ENCODE measurements at places on chromosomes 3 and 15. TPM values are rescaled to one million over a fixed set of nuclear protein-coding genes. Genes with fewer than 3 reads are reported as not detected.

Gene ZIC1
- not detected for total RNA-seq

DNA sequence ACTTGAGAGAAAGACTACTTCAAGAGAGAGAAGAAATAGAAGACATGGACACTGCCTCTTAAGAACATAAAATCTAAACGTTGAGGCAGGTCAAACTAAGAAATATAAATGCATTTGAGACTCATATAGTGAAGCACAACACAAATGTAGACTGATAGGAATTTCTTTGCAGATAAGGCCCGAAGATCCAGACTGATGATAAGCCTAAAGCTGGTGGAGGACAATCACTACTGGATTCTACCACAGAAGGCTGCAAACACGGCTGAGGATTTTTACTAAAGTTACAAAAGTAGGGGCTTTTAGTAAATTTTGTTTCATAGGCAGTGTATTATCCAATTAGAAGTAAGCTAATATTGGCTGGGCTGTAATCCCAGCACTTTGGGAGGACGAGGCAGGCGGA lies 278.3 kb downstream of the RAP2B start:
- H3K27me3 ChIP-seq = no peaks in the 10 kb centered on the region
- no peak overlapping the region for H3K4me3 ChIP-seq
- no peak for DNase-seq
- H3K36me3 ChIP-seq = no peaks in the 10 kb centered on the region
- H3K27ac ChIP-seq = no peak overlapping the region

Gene SNX22
- 43.0 TPM for total RNA-seq

GRCh38 chr15:99435877-99436541 lies 129.8 kb upstream of the MEF2A start:
- H3K4me3 ChIP-seq = no peak overlapping the region
- H3K27me3 ChIP-seq = no peaks in the 10 kb centered on the region
- H3K27ac ChIP-seq = no peak overlapping the region
- no peak for DNase-seq
- no peaks in the 10 kb centered on the region for H3K36me3 ChIP-seq

GRCh38 chr3:177561769-177562392 lies 364.6 kb upstream of the TBL1XR1 start:
- no peak overlapping the region for H3K4me3 ChIP-seq
- H3K36me3 ChIP-seq = no peaks in the 10 kb centered on the region
- H3K27me3 ChIP-seq = no peaks in the 10 kb centered on the region
- no peak for DNase-seq

GRCh38 chr3:58164199-58164879 lies 46.4 kb downstream of the DNASE1L3 start:
- no peak for DNase-seq
- H3K36me3 ChIP-seq = peaks cover 22% of the 10 kb centered on the region
- H3K27me3 ChIP-seq = no peaks in the 10 kb centered on the region
- H3K4me3 ChIP-seq = no peak overlapping the region

DNA sequence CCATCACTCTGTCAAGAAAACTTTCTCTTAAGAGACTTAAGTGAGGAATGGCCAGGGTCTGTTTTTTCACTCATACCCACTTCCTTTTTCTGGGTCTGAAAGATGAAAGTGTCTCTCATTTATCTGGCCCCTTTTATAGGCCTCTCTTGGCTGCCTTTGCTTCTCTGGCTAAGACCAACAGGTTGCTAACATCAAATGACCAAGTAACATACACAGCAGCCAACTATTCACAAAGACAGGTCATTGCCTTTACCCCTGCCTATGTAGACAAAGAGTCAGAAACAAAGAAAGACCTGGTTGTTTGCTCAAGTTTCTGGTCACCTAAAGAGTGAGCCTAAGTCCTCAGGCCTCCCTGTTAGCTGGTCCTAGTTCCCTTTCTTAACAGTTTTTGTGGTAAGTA lies 24.0 kb upstream of the CSTA start:
- H3K27ac ChIP-seq = no peak overlapping the region
- DNase-seq = no peak
- peaks cover 5% of the 10 kb centered on the region for H3K4me1 ChIP-seq
- H3K27me3 ChIP-seq = no peaks in the 10 kb centered on the region
- H3K4me3 ChIP-seq = no peak overlapping the region

Gene CCR3
- not detected for total RNA-seq

DNA sequence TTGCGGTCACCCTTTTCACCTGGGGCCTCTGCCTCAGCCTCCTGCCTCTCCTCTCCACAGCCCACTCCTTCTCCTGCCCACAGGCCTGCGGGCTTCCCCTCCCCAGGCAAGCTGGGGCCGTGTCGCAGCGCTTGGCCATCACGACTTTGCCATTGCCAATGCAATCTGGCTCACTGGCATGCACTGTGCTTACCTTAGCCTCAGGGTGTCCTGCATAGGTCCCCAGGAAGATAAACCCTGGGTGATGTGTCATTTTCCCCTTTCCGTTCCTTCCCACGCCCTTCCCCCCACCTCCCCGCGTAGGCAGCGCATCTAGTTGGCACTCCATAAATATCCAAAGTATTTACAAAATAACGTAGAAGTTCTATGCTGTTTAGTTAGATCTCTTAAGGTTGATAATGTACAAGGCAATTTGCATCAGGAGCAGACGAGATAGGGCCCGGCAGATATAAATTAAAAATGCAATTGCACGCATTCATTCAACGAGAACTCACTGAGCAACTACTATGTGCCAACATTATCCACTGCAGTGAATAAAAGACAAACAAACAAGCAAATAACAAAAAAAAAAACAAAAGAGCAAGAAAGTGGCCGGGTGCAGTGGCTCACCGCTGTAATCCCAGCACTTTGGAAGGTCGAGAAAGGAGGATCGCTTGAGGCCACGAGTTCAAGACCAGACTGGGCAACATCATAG lies 973 bp upstream of the COPG1 start:
- peak overlapping the region; percentile 98 for H3K4me3 ChIP-seq
- H3K4me1 ChIP-seq = peaks cover 16% of the 10 kb centered on the region
- H3K27me3 ChIP-seq = no peaks in the 10 kb centered on the region
- H3K36me3 ChIP-seq = no peaks in the 10 kb centered on the region
- peak overlapping the region; percentile 79 for H3K27ac ChIP-seq
- no peak for DNase-seq

DNA sequence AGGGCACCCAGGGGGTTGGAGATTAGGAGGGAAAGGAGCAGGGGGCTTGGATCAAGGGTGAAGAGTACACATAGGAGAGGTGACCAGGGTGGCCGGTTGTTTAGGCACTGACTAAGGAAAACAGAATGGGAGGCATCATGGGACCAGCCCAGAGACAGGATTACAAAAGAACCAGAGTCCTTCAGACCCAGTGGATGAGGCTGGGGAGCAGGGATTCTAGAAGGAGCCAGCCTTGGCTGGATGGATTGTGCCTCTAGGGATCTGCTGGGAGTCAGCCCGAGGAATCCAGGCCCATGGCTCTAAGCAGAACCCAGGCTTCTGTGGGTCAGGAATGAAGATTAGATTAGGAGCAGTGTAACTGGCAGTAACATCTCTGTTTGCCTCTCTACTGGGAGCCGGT lies 98.6 kb downstream of the ARNT2 start:
- DNase-seq = no peak
- H3K27me3 ChIP-seq = no peaks in the 10 kb centered on the region
- H3K36me3 ChIP-seq = no peaks in the 10 kb centered on the region
- no peaks in the 10 kb centered on the region for H3K4me1 ChIP-seq
- no peak overlapping the region for H3K27ac ChIP-seq
- no peak overlapping the region for H3K4me3 ChIP-seq

DNA sequence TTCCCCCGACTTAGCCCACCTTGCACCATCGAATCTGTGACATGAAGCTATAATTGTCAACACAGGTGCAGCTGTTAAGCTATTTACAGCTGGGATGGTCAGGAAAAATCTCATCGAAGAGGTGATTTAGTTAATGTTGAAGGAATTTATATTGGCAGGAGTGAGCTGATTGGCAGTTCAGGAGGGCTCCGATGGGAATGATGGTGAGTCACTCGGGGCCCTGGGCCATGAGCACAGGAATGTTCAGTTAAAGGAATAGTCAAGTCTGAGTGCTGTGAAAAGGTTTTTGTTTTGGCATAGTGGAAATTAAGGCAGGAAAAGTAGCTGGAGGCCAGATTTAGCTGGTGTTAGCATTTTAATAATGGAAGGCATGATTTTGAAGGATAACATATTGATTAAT lies 95.7 kb downstream of the OXSM start:
- H3K4me1 ChIP-seq = no peaks in the 10 kb centered on the region
- no peaks in the 10 kb centered on the region for H3K27me3 ChIP-seq
- no peak for DNase-seq
- H3K4me3 ChIP-seq = no peak overlapping the region
- no peaks in the 10 kb centered on the region for H3K36me3 ChIP-seq

- H3K4me1 ChIP-seq = no peaks in the 10 kb centered on the region
- H3K36me3 ChIP-seq = no peaks in the 10 kb centered on the region
- no peak overlapping the region for H3K27ac ChIP-seq
- DNase-seq = no peak
- no peak overlapping the region for H3K4me3 ChIP-seq
Measured at GRCh38 chr3:14863333-14864100, 44.8 kb downstream of the FGD5 start.

- H3K36me3 ChIP-seq = no peaks in the 10 kb centered on the region
- H3K27me3 ChIP-seq = peaks cover 3% of the 10 kb centered on the region
- H3K4me1 ChIP-seq = no peaks in the 10 kb centered on the region
- no peak overlapping the region for H3K27ac ChIP-seq
- DNase-seq = no peak
Measured at GRCh38 chr15:82570721-82571508, 30.7 kb upstream of the RPS17 start.

Gene HDC
- total RNA-seq = not detected

Gene RBPMS2
- total RNA-seq = 0.32 TPM

DNA sequence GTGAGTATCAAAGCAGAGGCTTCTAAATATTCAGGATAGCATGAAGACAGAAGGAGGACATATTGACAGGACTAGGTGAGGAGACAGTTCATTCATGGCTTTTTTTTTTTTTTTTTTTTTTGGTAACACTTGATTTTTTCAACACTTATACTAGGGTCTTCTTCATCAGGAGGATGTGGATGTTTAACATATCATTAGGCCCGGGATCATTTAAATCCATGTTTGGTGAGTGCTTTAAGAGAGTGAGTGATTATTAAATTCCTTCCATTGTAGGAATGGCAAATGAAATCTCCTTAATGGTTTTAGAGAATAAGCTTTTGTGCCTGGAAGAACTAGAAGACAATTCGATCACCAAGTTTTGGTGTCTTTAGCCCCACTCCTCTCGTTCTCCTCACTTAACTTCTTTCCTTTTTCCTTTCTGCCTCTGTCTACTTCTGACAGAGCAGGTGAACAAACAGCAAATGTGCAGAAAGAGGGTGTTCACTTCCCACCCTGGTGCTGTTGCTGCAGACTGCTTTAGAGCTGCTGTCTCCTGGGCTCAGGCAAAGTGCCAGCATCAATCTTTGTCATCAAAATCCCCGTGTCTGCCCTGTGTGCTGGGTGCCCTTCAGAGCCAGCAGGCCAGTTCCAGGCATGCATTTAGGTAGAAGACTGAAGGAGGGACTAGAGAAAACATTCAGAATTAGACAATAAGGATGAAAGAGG lies 35.6 kb upstream of the RAB11A start:
- DNase-seq = no peak
- H3K4me3 ChIP-seq = peak overlapping the region; percentile 52
- no peaks in the 10 kb centered on the region for H3K36me3 ChIP-seq

DNA sequence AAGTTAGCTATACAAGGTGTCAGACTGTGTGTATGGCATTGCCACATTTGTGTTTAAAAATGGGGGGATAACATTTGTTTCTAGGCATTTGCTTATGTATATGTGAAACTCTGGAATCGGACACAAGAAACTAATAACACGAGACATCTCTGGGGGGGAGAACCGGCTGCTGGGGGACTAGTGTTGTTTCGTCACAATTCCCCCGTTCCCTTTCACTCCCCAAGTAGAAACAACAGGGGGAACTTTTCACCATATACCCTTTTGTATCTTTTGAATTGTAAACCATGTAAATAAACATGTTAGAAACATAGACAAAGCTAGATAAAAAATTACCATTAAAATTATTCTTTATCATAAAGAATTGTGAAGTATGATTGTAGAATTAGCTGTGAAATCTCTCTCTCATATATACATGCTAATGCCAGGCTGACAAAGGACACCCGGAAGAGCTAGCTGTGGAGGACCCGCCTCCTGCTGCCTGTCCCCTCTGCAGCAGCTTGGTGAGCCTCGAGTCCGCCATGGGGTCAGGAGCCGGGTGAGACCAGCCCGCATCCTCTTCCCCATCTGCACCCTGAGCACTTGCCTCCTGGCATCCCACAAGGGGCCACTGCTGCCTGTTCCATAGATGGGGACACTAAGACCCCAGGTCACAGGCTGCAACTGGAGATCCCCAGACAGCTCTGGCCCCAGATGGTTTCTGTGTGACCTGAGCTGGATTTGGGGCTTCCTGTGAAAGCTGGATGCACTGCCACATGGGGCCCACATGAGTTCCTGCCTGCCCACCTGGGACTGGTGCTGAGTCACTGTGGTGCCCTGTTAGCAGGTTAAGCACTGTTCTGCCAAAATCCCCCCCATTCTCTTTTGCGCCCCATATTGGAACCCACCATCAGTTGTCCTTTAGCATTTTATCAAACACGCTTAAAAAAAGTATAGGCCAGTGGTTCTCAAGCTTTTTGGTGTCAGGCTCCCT lies 91.6 kb downstream of the IQSEC1 start:
- no peaks in the 10 kb centered on the region for H3K27me3 ChIP-seq
- peaks cover 1% of the 10 kb centered on the region for H3K36me3 ChIP-seq
- no peak overlapping the region for H3K27ac ChIP-seq
- no peak overlapping the region for H3K4me3 ChIP-seq
- H3K4me1 ChIP-seq = peaks cover 50% of the 10 kb centered on the region
- no peak for DNase-seq

DNA sequence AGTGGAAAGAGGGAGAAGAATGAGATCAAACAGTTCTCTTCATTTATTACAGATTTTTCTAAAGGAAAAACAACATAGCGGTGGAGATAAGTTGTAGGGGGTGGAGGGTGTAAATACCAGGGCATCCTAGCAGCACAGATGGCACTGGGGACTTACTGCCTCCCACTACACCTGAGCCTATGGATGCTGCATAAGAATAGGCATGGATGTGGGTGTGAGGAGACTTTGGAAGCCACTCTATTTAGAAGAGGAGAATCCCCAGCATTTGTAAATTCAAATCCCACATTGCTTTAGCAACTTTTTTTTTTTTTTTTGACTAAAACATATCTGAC lies 27.4 kb upstream of the IL1RAP start:
- H3K4me3 ChIP-seq = no peak overlapping the region
- no peak for DNase-seq
- H3K4me1 ChIP-seq = no peaks in the 10 kb centered on the region
- H3K27ac ChIP-seq = no peak overlapping the region

DNA sequence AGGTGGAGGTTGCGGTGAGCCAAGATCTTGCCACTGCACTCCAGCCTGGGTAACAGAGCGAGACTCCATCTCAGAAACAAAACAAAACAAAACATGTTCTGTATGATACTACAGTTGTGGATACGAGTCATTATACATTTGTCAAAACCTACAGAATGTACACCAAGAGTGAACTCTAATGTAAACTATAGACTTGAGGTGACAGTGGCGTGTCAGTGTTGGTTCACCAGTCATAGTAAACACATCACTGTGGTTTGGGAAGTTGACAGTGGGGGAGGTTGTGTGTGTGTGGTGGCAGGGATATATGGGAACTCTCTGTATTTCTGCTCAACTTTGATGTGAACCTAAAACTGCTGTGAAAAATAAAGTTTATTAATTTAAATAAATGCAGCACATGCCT lies 33.0 kb upstream of the GNB5 start:
- H3K36me3 ChIP-seq = no peaks in the 10 kb centered on the region
- no peak overlapping the region for H3K4me3 ChIP-seq
- no peak for DNase-seq

Gene EHHADH
- total RNA-seq = 1.4 TPM
